ENCODE measurements at places on chromosomes 11 and 22. TPM values are rescaled to one million over a fixed set of nuclear protein-coding genes. Genes with fewer than 3 reads are reported as not detected.

Gene EXPH5
- total RNA-seq = 17.9 TPM

Gene OR51E2
- not detected for total RNA-seq

Gene GRAP2
- 0.12 TPM for total RNA-seq

Gene ELMOD1
- total RNA-seq = not detected

Gene XRCC6
- 173 TPM for total RNA-seq

Gene PKP3
- 177 TPM for total RNA-seq

Gene CARD10
- 22.7 TPM for total RNA-seq

Gene P4HA3
- total RNA-seq = 0.93 TPM

Gene KCNJ1
- not detected for total RNA-seq

Gene PDE3B
- 0.23 TPM for total RNA-seq

Gene OR6A2
- total RNA-seq = 0.17 TPM

Gene FXYD2
- total RNA-seq = not detected

Gene MOGAT2
- not detected for total RNA-seq

Gene MMP10
- 0.75 TPM for total RNA-seq

Gene MRGPRF
- total RNA-seq = not detected

Gene SELENOO
- 16.1 TPM for total RNA-seq

Gene ZFTA
- 5.2 TPM for total RNA-seq

Gene C11orf87
- not detected for total RNA-seq

Gene CDCA5
- 17.3 TPM for total RNA-seq

Gene MPST
- total RNA-seq = 40.7 TPM

Gene C22orf42
- total RNA-seq = not detected

Gene OR52I2
- total RNA-seq = not detected

Gene TMEM132A
- 20.5 TPM for total RNA-seq

Gene SAA2
- total RNA-seq = 12.2 TPM

Gene FOSL1
- total RNA-seq = 124 TPM

Gene OR5B12
- total RNA-seq = not detected

Gene MLC1
- not detected for total RNA-seq

Gene EHD1
- total RNA-seq = 80.6 TPM

Gene TRIM6
- total RNA-seq = 0.75 TPM

Gene TRPM5
- total RNA-seq = not detected

Gene C11orf65
- 1.5 TPM for total RNA-seq

Gene PAK1
- total RNA-seq = 25.5 TPM

Gene STX5
- total RNA-seq = 72.0 TPM

Gene MUC5AC
- not detected for total RNA-seq

Gene GLB1L3
- not detected for total RNA-seq

Gene OR2D2
- 0.56 TPM for total RNA-seq

Gene MAFF
- 54.7 TPM for total RNA-seq

Gene PAMR1
- total RNA-seq = 0.51 TPM

Gene USP2
- total RNA-seq = 0.54 TPM

Gene CCDC88B
- 6.0 TPM for total RNA-seq

Gene SEC14L6
- not detected for total RNA-seq

Gene OR2AG1
- total RNA-seq = not detected

Gene GRIA4
- not detected for total RNA-seq

Gene KRTAP5-10
- total RNA-seq = not detected

Gene HTR3A
- total RNA-seq = not detected

Gene FIBIN
- 12.5 TPM for total RNA-seq

Gene CBLIF
- total RNA-seq = not detected

Gene RNF141
- 28.4 TPM for total RNA-seq

Gene CNTN5
- total RNA-seq = not detected

Gene IFITM5
- total RNA-seq = not detected

Gene SLC37A2
- 7.8 TPM for total RNA-seq

Gene NLRP6
- total RNA-seq = not detected

Gene ANGPTL5
- not detected for total RNA-seq

Gene CD248
- total RNA-seq = not detected

Gene RAPSN
- 0.51 TPM for total RNA-seq

Gene C11orf52
- total RNA-seq = 1.3 TPM

Gene ROM1
- total RNA-seq = 2.5 TPM
